GM12878 (cell line): ENCODE measurements at places on chromosomes 2 and 18.

GRCh38 chr2:43217228-43218154 is 8.9 kb downstream of the ZFP36L2 start:
- no peak for DNase-seq

DNA sequence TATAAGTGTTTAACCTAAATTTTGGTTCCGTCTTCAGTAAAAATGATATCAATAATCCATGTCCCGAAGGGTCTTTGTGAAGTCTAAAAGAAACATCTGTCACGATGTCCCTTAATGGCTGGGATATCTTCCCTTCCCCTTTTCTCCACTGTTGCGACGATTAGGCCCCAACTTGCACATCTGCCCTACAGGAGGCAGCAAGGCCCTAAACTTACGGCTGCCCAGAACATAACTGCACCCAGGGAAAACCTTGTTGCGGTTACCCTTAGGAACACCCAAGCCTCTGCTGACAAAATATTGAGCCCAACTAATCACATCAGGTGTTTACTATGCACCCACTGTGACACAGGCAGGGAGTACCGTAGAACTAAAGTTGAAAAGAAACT is 1.3 kb upstream of the SMAD2 start:
- no peak for DNase-seq

DNA sequence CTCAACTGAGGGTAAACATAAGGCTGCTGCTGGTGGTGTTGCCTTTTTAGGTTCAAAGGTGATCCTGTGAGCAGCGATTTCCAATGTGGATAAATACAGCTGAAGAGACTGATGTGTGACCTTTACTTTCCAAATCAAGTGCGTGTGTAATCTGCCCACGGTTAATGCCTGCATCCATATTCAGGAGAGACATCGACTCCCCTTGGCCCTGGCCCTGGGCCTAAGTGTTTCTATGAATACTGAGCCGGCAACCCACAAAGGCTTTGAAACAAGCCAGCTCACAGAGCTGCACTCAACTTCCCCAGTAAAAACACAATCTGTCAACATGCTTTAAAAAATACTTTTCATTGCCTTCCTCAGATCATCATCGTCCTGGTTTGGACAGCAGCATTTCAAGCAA is 1026.6 kb downstream of the TMEM182 start:
- no peak for DNase-seq

DNA sequence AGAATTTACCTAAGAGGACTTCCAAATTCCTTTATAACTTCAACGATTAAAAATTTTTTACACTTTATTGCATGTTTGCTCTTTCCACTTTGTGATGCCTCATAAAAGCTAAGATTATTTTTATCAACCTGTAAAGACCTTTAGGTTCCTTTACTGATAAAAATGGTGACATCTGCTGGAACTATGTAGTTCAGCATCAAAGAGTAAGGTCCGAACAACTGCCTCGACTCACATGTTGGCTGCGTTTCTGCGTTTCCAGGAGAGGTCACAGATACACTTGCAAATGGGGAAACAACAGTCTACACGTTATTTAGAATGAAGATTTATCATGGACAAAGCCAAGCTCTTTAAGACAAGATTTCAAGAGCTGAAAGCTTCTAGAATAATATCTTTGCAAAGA is 18.8 kb upstream of the TMX3 start:
- no peak for DNase-seq
